ENCODE measurements at places on chromosomes 7 and 10. TPM values are rescaled to one million over a fixed set of nuclear protein-coding genes. Genes with fewer than 3 reads are reported as not detected.
A peak's percentile ranks its signal among the peaks of the same experiment; 100 is the strongest.

- no peak for ATAC-seq
These were observed 21.4 kb downstream of the DNAJB6 start for GRCh38 chr7:157358041-157358752.

SAP25 gene
- 7.6 TPM for total RNA-seq

GPC2 gene
- total RNA-seq = 2.8 TPM

CYP26C1 gene
- not detected for total RNA-seq

GRCh38 chr10:77377678-77378352, 259.8 kb downstream of the KCNMA1 start:
- no peak for ATAC-seq

FGFR2 gene
- not detected for total RNA-seq

- no peak for ATAC-seq
These were observed 8.4 kb upstream of the SEPTIN7 start for GRCh38 chr7:35792472-35792871.

WNT2 gene
- total RNA-seq = not detected

P4HA1 gene
- 56.6 TPM for total RNA-seq

TMEM196 gene
- not detected for total RNA-seq

DNA sequence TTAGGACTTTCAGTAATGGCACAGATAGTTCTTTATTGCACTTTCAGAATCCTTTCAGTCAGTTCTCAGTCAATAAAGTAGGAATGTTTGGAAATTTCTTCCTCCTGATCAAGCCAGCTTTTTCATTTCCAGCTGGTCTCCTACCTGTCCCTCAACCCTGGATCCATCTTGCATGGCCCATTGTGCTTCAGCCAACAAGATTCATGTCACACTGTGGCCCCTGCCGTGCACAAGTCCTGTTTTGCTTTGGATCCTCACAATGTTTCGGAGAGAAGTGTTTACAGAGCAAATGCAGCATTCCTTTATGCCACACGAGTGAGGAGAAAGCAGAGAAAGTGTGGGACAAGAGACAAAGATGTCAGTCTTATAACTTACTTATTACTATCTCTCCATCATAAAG, 1694.7 kb upstream of the LRRTM3 start:
- ATAC-seq = no peak

PDCD11 gene
- total RNA-seq = 50.1 TPM

- no peak for ATAC-seq
These were observed 309.8 kb downstream of the AHR start for GRCh38 chr7:17608114-17608833.

- ATAC-seq = peak; percentile 97
These were observed 284.4 kb downstream of the ZEB1 start for GRCh38 chr10:31603235-31604087.

- ATAC-seq = peak; percentile 86
These were observed 48.8 kb upstream of the CARD11 start for GRCh38 chr7:3092468-3092867.

DNA sequence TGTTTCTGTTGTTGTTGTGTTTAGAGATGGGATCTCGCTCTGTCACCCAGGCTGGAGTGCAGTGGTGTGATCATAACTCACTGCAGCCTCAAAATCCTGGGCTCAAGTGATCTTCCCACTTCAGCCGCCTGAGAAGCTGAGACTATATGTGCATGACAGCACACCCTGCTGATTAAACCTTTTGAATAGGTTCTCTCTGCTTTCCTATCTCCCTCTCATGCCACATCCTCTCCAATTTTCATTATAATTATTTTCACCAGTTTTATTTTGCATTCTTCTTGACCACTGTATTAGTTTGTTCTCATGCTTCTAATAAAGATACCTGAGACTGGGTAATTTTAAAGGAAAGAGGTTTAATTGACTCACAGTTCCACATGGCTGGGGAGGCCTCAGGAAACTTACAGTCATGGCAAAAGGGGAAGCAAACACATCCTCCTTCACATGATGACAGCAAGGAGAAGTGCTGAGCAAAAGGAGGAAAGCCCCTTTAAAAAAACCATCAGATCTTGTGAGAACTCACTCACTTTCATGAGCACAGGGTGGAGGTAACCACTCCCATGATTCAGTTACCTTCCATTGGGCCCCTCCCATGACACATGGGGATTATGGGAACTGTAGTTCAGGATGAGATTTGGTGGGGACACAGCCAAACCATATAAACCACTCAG, 12.9 kb downstream of the AGK start:
- ATAC-seq = peak; percentile 96

SPDYE5 gene
- total RNA-seq = not detected

- ATAC-seq = no peak
These were observed 46.7 kb upstream of the ZMIZ1 start for GRCh38 chr10:79021948-79022499.

DNA sequence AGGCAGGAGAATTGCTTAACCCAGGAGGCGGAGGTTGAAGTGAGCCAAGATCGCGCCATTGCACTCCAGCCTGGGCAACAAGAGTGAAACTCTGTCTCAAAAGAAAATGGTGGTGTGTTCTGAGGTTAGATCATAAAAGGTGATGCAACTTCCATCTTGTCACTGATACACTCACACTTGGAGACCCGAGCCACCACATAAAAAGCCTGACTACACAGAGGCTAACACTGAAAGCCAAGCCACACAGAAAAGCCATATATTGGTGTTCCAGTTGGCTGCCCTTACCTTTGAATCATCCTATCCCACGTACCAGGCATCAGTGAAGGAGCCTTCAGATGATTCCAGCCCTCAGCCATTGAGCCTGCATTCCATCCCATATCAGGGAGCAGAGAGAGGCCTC, 4.0 kb downstream of the MORN4 start:
- ATAC-seq = no peak

PTPN12 gene
- total RNA-seq = 10.8 TPM

ZNF511 gene
- 52.8 TPM for total RNA-seq

- ATAC-seq = no peak
These were observed 232.5 kb downstream of the MAD1L1 start for GRCh38 chr7:2000153-2000687.

DNA sequence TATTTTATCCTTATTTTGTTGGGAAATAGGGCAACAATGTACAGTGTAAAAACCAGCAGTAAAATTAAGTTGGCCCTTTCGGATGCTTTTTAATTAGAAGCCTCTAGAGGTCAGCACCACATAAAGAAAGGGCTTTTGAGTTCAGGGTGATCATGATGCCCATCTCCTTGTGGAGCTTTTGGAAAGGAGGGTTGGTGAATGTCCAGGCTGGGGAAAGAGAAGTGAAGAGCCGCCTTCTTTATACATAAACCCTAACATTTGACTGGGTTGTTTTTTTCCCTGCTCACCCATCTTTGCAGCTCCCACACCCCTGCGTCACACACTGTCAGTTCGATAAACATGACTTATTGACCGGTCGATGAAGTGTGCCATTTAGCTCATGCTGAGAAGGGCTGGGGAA, 29.8 kb downstream of the MTURN start:
- no peak for ATAC-seq

DNA sequence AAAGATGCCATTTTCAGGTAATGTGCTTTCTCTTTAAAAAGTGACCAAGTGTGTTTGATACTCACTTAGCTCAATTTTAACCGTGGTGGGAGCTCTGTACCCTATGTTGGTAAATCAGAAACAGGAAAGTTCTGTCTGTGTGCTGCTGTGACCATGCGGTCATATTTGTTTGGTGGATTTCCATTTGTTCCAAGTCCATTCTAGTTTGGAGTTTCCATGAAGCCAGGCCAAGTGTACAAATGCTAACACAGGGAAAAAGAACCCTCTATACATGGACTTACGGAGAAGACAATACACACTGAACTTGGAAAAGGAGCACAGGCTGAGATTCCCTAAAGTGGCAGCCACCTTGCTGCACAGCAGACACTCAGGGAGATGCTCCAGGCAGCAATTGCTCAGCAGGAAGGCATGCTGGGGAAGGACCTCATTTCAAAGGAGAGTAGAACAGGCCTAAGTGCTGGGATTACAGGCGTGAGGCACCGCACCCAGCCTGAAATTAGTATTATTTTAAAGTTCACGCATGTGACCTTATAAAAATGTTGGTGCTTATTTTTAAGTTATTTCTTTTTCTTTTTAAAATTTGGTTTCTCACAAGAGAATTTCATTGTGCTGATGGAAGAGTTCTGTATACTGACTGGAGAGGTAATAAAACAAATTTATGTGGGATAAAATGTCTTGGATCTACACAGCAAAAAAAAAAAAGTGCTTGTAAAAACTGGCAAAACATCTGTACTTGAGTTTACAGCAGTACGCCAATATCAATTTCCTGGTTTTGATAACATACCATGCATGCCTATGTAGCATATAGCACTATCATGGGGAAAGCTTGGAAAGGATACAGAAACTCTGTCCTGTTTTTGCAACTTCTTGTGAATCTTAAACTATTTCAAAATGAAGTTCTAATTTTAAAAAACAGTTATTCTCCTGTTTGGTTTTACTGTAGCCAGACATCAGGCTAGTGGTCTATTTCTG, 436.2 kb downstream of the KCNMA1 start:
- no peak for ATAC-seq

DCLRE1A gene
- total RNA-seq = 13.5 TPM

SH2D4B gene
- 0.11 TPM for total RNA-seq

DNA sequence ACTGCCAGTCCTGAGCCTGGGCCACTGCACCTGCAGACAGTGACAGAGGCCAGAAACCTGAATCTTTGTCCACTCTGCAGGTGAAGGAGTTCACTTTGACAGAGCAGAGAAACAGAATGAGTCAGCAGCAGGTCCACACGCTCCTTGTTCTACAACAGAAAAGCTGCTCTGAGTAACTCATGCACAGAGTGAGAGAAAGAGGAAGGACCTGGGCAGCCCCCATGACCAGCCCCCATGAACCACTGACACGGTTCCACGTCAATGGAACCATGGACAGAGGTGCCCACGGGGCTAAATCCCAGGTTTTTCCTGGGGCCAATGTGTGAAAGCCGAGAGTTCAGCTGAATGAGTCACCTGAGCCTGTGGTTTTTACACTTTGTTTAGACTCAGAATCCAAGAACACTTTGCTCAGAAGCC, 40.8 kb upstream of the CTBP2 start:
- peak; percentile 65 for ATAC-seq

DNA sequence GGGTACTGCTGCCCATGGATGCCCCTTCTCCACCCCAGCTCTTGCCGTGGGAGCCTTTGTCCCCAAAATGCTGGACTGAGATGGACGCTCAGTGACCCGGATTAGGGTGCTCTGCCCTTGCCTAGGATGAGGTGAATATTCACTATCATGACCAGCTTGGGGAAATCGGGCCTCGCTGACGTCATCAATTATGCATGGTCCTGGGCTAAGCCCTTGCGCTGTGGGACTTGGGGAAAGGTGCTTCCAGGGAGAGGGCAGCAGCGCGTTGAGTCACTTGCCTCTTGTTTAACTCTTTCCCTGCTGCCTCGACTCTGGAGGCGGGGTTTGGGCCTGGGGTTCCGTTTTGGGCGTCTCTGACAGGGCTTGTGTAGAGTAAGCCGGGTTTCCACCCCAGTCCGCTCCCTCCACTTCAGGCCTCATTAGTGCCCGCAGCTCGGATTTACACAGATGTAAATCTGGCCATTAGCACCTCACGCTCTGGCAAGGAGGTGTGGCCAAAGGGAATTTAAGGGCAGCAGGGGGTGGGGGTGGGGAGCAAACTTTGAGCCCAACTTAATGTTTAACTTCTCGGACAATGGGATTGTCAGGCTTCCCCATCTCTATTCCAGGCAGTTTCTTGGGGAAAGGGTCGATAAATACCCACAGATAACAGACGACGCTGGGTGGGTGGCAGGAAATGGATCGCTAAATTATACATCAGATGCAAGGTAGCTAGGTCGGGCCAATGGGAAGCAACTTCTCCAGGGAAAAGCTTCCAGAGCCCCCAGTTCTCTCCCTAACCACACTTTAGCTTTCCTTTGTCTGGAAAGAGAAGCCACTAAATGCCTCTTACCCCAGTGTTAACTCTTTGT, 51.3 kb upstream of the TCF7L2 start:
- ATAC-seq = no peak

- no peak for ATAC-seq
These were observed 92.8 kb upstream of the INSIG1 start for GRCh38 chr7:155204744-155205367.

CALCR gene
- total RNA-seq = not detected

- ATAC-seq = no peak
These were observed 147.8 kb downstream of the ADCY1 start for GRCh38 chr7:45721686-45722598.

GRCh38 chr10:120749072-120749471, 102.1 kb upstream of the WDR11 start:
- ATAC-seq = no peak

DNA sequence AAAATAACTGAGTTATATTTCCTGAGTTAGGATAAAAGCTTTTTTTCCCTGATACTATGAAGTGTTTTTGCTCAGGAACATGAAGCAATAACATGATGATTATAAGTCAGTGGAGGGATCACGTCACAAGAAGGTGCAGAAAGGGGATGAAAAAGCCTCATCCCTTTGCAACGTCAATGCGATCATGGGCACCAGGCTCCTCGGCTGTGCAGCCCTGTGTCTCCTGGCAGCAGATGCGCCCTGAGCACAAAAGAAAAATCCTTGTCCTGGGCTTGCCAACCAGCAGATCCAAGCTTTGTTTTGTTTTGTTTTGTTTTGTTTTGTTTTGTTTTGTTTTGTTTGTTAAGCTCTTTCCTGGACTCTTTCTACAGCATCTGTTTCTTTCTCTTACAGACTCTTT, 103.5 kb upstream of the PRSS1 start:
- ATAC-seq = no peak

DNA sequence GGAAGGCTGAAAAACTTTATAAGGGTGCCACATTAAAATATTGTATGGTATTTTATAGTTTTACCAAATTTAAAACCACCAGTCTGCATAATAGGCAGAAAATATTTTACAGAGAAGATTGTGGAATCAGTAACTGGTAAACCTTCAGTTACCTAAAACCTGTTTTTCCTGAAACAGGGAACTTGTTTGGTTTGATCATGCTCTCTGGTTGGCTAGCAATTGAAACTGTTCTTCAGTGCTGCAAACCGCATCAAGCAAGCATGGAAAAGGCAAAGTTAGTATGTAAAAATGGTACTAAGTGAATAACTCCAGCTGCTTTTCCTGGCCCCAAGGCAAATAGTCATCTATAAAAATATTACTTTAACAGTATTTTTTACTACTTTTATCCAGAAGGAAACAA, 316.9 kb upstream of the LRRN3 start:
- no peak for ATAC-seq

DNA sequence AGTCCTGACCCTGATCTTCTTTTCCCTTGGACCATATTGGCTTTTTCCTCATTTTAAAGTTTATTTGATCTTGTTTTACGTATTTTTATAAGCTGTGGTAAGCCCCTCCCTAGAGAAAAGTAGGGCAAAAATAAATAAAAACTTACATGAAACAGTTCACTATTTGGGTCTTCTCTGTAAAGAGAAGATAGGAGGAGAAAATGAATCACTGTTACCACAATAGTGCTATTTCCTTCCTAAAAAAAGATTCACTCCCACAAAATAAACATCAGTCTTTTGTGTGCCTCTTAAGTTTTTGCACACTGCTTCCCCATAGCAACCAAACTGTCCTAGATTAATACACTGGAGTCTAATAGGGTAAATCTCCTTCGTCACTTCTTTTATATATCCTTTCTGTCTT, 1.4 kb upstream of the SVIL start:
- ATAC-seq = peak; percentile 53

LRIT2 gene
- not detected for total RNA-seq

- ATAC-seq = no peak
These were observed 46.1 kb downstream of the PPIF start for GRCh38 chr10:79393221-79393923.

GRCh38 chr10:79089632-79090031, 20.9 kb downstream of the ZMIZ1 start:
- ATAC-seq = no peak

Measured in activated T-helper 17 cell treated with anti-CD3 and anti-CD28 coated beads, Interleukin-2, amount 50 U/mL, for 72 hours (primary cell).